ENCODE measurements at places on chromosomes 12 and 14. TPM values are rescaled to one million over a fixed set of nuclear protein-coding genes. Genes with fewer than 3 reads are reported as not detected.
A peak's percentile ranks its signal among the peaks of the same experiment; 100 is the strongest.

MAP1LC3B2 gene
- 1.5 TPM for total RNA-seq

DNA sequence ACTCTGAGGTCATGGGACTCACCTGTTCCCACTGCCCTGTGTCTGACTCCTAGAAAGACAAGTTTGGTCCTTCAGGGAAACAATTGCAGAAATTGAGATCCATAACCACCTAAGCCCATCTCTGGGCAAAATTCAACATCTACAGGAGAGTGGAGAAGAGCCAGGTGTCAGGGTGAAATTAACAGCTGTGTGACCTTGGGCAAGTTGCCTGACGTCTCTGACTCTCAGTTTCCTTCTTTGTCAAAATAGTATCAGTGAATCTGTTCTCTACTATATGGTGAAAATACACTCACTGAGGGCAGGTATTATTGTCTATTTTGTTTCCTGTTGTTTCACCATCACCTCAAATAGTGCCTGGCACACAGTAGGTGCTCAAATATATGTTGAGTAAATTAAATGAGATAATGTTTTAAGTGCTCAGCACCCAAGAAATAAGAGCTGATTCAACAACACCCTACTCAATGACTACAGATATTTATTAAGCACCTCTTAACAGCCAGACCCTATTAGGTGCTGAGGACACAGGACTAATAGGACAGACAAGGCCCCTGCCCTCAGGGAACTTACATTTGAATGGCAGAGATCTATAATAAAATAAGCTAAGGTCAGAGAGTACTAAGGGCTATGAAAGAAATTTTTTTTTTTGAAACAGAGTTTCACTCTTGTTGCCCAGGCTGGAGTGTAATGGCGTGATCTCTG is 14.2 kb upstream of the IFT81 start:
- DNase-seq = no peak

DNA sequence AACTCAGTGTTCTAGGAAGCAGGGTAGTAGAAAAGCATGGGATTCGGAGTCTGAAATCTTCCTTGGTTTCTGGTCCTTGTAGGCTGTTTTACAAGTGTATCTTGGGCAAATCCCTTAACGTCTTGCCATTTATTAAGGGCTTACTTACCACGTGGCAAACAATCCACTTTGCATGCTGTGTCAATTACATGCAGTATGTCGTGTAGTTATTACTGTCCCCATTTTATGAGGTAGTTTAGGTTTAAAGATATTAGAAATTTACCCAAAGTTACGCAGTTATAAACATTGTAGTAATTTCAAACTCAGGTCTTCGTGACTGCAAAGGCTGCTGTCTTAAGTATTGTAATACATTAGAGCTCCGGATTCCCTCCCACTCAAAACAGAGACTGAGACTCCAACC is 1.5 kb upstream of the NOVA1 start:
- DNase-seq = no peak

GRCh38 chr12:8018666-8019581 is 13.6 kb upstream of the FOXJ2 start:
- peak; percentile 6 for DNase-seq

DNA sequence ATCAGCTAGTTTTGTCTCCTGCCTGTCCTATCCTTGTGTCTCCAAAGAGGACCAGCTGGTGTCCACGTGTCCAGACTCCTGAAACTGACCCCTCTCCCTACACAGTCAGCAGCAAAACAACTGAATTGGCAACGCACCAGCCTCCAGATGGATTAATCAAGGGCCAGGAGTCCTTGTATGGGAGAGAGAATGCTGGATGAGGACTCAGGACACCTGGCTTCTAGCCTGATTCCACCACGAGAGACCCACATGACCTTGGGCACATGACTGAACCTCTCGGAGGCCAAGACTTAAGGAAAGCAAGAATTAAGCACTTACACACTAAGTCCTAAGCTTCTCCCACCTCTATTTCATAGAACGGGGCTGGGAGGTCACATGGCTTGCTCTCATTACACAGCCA is 60.4 kb upstream of the CMKLR1 start:
- DNase-seq = no peak

GRCh38 chr14:44756554-44756953 is 205.2 kb downstream of the KLHL28 start:
- DNase-seq = no peak

GRCh38 chr12:43143278-43143677 is 408.7 kb downstream of the ADAMTS20 start:
- DNase-seq = no peak

RILPL2 gene
- total RNA-seq = 22.4 TPM

DNA sequence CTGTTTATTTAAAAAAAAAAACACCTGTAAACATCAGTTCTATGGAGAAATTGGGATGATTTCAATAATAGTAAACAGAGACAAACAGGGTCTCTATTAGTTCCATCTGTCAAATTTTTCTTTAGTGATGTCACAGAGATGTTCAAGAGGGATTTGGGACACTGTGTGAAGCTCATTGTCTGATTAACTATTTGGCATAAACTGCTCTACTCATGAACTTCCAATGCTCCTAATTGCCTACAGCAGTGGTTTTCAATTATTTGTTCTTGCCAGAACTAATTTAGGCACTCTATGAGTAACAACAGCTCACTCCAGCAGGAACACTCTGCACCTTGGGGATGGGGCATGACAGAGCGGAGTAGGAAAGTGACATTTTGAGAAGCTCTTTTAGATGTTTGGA is 250.1 kb upstream of the PRKD1 start:
- no peak for DNase-seq

DNA sequence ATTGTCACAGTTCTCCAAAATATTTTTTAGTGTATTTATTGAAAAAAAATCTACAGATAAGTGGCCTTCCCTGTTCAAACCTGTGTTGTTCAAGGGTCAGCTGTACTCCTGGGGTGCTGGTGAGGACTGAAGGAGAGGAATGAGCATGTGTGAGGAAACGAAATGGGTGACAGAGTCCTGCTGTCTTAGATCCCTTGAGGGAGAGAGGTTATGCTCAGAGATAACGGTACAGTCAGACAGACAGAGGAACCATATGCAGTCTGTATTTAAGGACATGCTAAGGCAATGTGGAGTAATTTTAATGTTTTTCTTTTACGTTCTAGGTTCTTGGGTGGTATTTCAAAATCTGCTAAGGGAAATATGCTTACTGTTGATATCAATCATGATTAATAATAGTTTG is 352.9 kb upstream of the RGS6 start:
- DNase-seq = no peak

DNA sequence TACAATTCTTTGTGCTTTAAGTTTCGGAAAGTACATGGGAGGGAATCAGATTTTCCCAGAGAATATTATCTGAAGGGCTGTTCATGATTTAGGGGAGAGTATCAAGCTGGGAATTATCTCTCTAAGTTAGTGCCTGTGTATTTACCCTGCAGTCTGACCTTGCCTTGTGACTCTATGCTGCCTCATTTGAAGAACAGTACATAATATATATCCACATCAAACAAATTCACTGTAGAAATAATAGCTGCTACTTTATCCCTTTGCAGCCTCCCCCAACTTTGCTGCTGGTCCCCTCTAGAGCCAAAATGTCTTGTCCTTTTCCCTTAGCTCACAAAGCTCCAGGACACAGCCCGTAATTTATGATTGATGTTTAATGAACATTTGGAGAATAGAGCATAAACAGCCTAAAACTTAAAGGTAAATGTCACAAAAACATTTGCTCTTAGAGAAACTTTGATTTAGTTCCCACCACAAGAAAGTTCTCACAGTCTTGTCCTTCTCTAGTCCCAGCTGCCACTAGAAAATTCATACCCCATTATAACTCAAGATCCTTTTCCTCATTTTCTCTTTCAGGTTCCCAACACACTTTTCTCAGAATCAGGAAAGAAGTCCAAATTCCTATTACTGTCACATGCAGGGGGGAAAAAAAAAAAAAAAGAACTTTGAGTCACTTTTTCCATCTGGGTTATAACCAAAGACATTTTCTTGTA is 1009.6 kb downstream of the FLRT2 start:
- DNase-seq = no peak

AMIGO2 gene
- 30.4 TPM for total RNA-seq

CLEC4A gene
- total RNA-seq = not detected

DNA sequence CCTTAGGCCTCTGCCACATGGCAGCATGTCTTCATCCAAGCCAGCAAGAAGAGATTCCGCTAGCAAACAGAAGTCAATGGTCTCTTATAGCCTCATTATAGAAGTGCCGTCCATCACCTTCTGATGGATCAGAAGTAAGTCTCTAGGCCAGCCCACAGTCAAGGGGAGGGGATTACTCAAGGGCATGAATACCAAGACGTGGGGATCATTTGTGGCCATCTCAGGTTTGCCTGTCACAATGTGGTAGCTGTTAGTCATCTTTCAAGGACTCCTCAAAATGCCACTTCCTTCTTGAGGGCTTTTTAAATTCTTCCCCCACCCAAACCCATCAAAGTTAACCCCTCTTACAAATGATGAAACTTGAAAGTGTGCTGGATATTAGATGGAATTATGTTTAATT is 8.1 kb upstream of the ADCY6 start:
- DNase-seq = no peak

GRCh38 chr12:75881920-75882319 is 149.7 kb downstream of the PHLDA1 start:
- no peak for DNase-seq

DNA sequence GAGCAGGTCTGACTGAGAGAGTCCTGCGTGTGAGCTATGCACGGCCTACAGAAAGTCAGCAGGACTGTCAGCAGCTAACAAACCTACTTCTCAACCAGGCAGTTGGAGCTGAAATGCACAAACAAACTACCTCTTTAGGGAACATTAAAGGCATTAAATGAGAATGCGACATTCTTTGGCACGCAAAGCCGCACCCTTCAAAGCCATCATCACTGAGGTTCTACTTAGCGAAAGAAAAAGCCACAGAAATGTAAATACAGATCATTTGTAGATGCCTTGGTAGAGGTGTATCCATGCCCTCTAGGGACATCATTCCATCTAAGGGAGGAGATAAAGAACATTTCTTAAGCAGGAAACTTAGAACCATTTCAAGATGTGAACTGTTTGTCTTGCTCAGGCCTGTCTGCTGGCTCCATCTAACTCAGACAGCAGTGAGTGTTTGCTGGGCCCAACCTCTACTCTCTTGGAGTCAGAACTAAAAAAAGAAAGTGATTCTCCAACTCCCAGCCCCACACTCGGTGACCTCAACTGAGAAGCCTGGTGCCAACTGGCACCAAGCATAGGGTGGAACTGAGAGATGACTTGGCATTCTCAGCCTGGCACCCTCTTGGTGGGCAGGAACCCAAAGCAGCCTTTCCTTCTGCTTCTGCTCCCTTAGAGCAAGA is 63.5 kb upstream of the MBIP start:
- no peak for DNase-seq

- DNase-seq = no peak
Measured at GRCh38 chr14:89542786-89543424, 125.9 kb upstream of the FOXN3 start.

DPF3 gene
- 0.48 TPM for total RNA-seq

GRCh38 chr14:31440280-31440679 is 17.0 kb downstream of the DTD2 start:
- no peak for DNase-seq

CIT gene
- 5.2 TPM for total RNA-seq

DNA sequence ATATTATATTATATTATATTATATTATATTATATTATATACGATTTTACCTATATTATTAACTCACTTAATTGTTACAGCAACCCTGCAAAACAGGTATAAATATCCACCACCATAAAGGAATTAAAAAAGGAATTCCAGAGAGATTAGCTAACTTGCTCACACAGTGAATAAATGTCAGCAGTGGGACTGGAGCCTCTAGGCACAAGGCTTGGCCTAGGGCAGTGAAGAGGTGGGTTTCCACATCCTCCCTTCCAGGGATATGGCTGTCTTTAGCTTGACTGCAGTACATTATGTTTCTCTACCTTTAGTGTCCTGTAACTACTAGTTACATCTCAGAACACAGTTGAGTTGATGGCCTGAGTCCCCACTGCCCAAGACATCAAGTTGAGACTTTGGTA is 166.9 kb downstream of the SLC15A5 start:
- no peak for DNase-seq

All from activated T-cell treated with anti-CD3 and anti-CD28 coated beads, Interleukin-2, amount 50 U/mL, for 4 hours (primary cell).